ENCODE measurements at places on chromosomes 16 and 17.

- DNase-seq = peak; percentile 47
Measured at GRCh38 chr17:77826132-77826873, 132.2 kb upstream of the TNRC6C start.

- DNase-seq = no peak
Measured at GRCh38 chr16:2809149-2809760, 7.8 kb upstream of the PRSS21 start.

- no peak for DNase-seq
Measured at GRCh38 chr16:58639836-58640235, 10.2 kb upstream of the CNOT1 start.

DNA sequence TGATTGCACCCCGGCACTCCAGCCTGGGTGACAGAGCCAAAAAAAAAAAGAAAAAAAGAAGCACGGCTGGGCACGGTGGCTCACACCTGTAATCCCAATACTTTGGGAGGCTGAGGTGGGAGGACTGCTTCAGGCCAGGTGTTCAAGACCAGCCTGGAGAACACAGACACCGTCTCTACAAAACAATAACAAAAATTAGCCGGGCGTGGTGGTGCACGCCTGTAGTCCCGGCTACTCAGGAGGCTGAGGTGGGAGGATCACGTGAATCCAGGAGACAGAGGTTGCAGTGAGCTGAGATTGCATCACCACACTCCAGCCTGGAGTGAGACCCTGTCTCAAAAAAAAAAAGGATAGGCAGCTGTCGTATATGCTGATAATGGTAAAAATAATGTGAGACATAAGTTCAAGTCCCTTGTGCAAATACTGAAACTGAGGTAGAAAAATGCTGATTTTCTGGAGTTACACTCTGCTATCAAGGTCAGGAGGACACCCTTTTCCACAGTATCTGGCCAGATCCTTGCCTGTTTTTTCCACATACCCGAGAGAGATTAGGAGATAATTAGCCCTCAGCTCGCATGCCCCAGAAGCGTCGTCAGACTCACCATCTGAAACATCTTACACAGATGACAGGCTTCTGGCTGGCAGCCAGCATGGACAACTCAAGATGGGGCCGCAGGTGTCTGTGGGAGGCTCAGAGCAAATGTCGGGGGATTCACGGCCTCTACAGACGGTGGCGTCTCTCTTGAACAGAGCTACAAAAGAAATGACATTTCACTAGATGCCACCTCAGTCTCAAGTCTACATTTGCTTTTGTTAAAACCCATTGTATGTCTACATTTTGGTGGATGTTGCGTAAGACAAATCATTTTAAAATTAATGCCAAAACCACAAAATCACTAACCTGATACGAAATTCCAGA lies 36.8 kb downstream of the WDR45B start:
- no peak for DNase-seq

GRCh38 chr17:56867948-56868376 lies 34.0 kb downstream of the DGKE start:
- no peak for DNase-seq

GRCh38 chr17:79616801-79617200 lies 6.0 kb upstream of the RBFOX3 start:
- DNase-seq = peak; percentile 46

- no peak for DNase-seq
Measured at GRCh38 chr16:3816326-3816725, 64.2 kb downstream of the CREBBP start.

- no peak for DNase-seq
Measured at GRCh38 chr16:10981697-10982216, 37.4 kb downstream of the CLEC16A start.

GRCh38 chr17:74547736-74548135 lies 1.8 kb upstream of the CD300C start:
- no peak for DNase-seq

DNA sequence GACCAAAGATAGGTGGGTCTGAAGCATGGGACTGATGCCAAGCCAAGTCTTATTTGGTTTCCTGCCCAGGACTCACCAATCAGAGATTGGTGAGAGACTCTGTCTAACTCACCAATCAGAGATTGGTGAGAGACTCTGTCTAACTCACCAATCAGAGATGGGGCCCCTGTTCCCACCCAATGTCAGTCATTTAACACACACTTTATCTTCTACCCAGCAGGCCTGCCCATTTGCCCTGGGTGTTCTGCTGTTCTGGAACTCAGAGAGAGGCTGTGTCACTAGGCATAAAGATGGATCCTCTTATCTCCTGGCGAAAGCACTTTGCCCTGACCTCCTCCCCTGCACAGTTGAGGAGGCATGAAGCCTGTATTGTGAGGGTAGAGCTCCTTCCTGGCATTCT lies 5.4 kb upstream of the RHOT1 start:
- DNase-seq = peak; percentile 15

GRCh38 chr17:28508211-28508724 lies 2.1 kb downstream of the FOXN1 start:
- no peak for DNase-seq

- DNase-seq = no peak
Measured at GRCh38 chr16:9134739-9135138, 43.3 kb downstream of the HAPSTR1 start.

GRCh38 chr17:56883616-56884015 lies 30.2 kb downstream of the TRIM25 start:
- no peak for DNase-seq

- no peak for DNase-seq
Measured at GRCh38 chr17:81489012-81489997, 23.3 kb downstream of the ACTG1 start.

GRCh38 chr17:13154398-13154797 lies 136.6 kb upstream of the ELAC2 start:
- DNase-seq = no peak

DNA sequence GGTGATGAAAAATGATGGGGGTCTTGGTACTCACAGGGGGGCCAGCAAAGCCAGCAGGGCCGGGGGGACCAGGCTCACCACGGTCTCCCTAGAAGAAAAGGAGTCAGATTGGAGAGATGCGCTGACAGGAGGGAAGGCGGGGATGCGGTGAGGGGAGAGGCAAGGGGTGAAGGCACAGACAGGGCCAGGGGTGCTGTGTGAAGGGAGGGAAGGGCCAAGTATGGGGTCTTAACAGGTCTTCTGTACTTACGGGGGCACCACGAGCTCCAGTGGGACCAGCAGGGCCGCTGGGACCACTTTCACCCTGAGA lies 11.2 kb downstream of the COL1A1 start:
- DNase-seq = no peak

DNA sequence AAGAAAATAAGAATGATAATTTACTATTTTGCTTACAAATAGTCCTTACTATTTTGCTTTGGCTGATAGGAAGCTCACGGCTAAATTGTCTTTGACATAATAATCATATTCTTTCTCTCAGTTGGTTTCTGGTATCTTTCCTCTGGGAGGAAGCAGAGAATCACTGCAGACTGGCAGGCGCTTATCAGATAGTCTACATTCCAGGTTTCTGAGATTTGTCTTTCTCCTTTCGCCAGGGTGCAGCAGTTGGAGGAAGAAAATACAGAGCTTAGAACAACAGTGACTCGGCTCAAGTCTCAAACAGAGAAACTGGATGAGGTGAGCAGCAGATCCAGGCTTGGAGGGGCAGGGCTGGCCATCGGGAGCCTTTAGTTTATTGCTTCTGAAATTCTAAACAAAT lies 136.1 kb downstream of the RAB11FIP4 start:
- DNase-seq = no peak

- DNase-seq = peak; percentile 74
Measured at GRCh38 chr17:17062356-17062755, 20.1 kb downstream of the MPRIP start.

DNA sequence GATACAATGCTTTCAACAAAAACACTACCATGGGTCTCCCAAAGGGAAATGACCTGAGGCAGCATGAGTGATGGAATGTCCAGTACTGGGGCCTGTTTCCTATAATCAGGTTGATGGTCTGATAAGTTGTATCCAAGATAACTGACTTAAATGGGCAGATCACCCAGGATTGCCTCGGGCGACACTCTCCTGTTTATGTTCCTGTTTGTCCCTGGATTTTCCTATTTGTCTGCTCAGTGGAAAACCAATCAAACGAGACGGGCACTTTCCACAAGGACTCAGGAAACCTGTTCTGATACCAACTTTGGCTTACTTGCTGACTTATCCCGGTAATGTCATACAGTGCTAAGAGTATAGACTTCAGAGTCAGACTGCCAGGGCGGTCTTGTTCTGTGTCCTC lies 27.4 kb downstream of the USP43 start:
- no peak for DNase-seq

DNA sequence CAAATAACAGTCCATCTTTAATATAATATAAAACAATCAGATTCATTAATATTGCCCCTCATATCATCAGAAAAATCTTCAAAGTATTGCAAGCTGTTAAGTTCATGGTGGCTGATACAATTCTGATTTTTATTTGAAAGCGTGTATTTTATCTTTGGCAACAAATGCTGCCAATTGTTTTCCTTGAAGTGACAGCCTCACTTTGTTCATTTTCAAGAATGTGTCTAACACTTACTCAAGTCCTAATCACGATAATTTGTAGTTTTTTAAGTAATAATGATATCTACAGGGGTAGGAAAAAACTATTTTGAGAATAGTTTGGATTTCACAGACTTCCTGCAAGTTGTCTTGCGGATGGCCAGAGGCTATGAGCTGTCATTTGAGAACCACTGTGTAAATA lies 75.8 kb downstream of the HS3ST3B1 start:
- DNase-seq = no peak

GRCh38 chr16:391885-392335 lies 5.1 kb upstream of the NME4 start:
- DNase-seq = peak; percentile 76

- no peak for DNase-seq
Measured at GRCh38 chr16:77877712-77878347, 89.5 kb downstream of the VAT1L start.

- DNase-seq = peak; percentile 80
Measured at GRCh38 chr17:37490022-37490587, 414 bp downstream of the DUSP14 start.

- DNase-seq = peak; percentile 59
Measured at GRCh38 chr17:3695129-3695722, 729 bp downstream of the P2RX5 start.

GRCh38 chr17:9037736-9038135 lies 16.4 kb downstream of the NTN1 start:
- no peak for DNase-seq

DNA sequence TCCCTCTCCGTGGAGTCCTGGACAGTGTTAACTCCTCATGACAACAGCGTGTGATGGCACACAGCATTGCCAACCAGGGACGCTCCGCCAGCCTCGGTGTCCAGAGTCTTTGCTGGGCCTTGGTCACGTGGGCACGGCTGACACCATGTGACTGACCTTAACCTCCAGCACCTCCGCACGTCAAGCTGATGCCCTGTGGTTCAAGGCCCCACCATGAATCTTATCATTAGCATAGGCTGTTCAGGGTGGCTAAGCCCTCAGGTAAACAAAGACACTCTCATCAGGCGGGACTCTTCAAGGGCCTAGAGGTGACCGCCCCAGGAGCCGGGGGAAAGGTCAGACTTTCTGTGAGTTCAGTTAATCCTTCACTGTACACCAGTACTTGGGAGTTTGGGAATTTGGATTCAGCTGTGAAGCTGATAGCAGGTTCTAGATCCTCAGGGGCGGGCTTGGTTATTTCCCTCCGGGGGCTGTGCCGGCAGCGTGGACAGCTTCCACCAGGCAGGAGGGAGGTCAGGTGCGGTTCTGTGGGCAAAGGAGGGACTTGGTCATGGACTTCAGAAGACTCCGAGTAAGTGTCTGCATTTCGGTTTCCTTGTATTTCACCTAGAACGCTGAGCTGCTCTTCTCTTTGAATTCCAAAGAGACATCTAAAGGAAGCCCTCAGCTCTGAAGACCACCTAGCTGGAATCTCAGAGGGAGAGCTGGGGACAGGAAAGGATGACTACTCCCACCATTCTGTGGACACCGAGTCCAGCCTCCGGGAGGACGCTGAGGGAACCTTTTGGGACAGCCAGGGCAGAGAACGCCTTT lies 195.5 kb upstream of the CIBAR2 start:
- no peak for DNase-seq

DNA sequence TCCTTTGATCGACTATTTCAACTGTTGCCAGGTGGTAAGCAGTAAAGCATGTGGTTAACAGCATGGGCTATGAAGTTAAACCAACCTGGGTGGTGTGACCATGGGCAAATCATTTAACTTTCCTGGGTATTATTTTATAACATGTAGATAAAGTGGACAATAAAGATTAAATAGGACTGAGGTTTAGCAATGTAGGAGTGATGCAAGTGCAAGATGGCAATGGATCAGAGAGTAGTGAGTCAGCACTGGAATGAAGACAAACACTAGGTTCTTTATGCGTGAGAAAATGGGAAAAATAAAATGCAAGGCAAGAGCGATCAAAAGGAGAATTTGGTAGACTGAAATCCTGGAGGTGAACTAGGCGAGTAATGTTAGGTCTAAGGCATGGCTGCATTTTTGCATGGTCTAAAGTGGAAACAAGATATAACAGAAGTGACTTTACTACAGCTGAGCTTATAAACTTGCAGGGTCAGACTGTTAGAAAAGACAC lies 222.4 kb upstream of the AXIN2 start:
- DNase-seq = no peak

DNA sequence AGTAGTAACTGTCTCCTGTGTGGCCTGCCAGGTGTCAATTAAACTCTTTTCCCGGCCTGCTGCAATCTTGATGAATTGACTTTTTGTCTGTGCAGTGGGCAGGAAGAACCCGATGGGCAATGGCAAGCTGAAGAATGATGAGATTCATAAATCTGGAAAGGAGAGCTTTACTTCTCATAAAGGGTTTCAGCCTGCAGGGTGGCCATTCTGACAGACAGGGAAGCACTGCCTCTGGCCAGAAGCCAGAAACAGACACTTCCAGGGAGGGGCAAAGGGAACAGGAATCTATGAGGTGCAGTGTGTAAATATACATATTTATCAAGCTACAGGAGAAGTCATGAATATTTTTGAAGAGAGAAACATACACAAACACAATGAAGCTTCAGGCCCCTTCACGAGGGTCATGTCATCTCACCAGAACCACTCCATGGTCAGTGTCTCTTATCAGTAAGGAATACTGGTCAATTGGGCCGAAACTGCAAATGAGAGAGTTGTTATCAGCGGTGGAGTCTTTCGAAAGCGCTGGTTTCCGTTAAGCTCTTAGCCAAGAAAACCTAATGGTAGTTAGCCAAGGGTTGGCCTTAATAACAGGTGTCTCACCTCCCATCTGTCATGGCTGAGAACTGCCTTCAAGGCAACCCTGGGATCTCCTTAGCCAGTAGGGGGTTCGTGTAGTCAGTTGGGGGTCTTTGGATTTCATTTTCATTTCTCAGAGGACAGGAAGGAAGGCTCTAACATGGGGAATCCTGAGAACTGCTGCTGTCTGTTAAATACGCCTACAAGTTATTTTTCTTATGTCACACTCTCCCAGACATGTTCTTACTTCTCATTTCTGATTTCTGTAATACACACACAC lies 1.2 kb upstream of the NARF start:
- DNase-seq = peak; percentile 67

GRCh38 chr16:450385-450784 lies 24.9 kb downstream of the RAB11FIP3 start:
- no peak for DNase-seq

Measured in tibial artery (tissue), 4 donors.